ENCODE measurements at places on chromosomes 11 and 22.

- no peak for DNase-seq
These were observed 234.4 kb upstream of the E2F8 start for GRCh38 chr11:19474954-19475721.

DNA sequence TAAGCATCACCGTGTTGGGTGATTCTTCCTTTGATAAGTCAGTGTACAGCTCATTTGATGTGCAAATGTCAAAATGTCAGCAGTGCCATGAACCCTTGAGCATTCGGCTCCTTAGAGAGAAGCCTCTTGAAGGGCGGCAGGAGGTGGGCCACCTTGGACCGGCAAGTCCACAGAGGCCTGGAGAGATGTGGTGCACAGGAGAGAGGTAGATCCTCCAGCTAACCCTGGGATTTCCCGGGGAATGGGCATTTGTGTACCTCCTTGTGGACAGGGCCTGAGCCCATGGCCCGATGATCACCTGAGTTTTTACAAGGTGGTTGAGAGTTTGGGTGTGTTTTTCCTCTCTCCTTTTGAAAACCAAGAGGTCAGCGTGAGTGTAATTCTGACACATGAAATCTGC is 133.2 kb upstream of the RCN1 start:
- no peak for DNase-seq

DNA sequence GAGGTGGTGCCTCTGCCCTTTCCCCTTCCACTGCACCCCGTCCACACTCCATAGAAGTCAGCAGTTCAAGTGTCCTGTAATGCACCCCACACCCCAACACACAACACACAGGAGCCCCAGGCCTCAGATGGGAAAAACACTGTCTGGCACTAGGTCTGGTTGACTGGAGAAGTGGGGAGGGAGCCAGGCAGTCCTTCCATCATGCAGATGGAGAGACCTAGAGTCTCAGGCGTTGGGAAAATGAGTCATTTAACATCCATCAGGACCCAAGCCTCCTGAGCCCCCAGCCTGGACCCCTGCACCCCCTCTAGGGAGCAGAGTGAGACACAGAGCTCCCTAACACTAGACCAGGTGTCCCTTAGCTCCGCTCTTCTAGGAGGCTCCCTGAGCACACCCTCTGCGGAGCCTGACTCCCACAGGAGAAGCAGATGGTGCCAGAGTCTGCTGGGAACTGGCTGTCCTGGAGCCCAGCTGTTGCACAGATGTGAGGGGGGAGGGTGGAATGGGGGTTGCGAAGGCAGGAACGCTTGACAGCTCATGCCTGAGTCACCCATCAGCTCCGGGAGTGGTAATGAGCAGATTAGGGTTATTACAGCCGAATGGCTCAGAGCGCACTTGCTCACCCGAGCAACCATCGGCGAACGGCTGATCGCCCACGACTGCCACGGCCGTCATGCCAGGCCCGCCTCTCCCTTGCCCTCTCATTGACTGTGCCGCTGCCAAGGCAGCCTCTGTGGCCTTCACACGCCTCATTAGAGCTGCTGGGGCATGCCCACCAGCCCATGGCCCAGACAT is 22.1 kb upstream of the SYT7 start:
- no peak for DNase-seq

- DNase-seq, result no peak
These were observed 5.2 kb downstream of the TRIM29 start for GRCh38 chr11:120132645-120133185.

DNA sequence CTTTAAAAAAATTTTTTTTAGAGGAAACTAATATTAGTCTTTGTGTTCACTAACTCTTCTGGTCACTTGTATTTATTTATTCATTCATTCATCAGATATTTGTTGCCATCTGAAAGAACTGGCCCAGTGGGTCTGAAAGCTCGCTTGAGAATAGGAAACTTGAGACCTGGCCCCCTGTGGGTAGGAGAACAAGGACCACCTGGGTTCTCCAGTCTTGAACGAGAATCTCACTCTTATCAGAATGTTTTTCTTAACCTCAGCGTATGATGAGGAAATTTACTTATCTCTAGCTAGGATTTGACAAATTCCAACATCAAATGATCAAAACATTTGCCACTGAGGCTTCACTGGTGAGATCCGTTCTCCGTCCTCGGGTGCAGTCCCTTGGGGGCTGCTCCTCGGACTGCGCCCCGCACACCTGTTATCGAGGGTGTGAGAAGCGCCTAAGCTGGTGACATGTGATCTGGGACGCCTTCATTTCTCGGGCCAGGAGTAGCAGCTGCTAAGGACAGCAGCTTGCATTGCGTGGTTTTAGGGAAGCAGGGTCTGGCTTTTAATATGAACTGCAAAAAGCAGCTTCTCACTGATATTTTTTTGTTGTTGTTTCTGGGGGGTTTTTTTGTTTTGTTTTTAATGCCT is 6.3 kb downstream of the C22orf31 start:
- DNase-seq, result no peak
